RKO (cell line): ENCODE measurements at places on chromosomes 3 and 15.

- no peak for DNase-seq
These were observed 31.2 kb upstream of the ALDH1L1 start for GRCh38 chr3:126211569-126211968.

DNA sequence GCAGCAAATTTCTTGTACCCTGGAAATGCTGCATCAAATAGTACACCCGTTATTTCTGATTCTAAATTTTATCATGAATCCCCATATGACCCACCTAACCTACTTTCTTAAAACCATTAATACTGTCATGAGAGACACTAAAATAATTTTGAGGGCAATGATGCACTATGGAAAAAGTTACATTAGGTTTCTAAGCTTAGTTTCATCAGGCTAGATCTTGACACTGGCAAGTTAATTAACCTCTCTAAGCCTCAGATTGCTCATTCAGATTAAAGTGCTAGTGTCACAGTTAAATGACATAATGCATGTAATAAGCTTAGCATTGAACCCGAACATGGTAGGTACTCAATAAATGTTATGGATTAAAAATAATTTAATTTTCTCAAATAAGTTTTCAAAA lies 8.2 kb downstream of the GOLIM4 start:
- DNase-seq: no peak

GRCh38 chr3:144499001-144499930 lies 527.6 kb downstream of the DIPK2A start:
- DNase-seq: peak; percentile 8

GRCh38 chr15:99092554-99093172 lies 12.2 kb upstream of the SYNM start:
- DNase-seq: no peak

DNA sequence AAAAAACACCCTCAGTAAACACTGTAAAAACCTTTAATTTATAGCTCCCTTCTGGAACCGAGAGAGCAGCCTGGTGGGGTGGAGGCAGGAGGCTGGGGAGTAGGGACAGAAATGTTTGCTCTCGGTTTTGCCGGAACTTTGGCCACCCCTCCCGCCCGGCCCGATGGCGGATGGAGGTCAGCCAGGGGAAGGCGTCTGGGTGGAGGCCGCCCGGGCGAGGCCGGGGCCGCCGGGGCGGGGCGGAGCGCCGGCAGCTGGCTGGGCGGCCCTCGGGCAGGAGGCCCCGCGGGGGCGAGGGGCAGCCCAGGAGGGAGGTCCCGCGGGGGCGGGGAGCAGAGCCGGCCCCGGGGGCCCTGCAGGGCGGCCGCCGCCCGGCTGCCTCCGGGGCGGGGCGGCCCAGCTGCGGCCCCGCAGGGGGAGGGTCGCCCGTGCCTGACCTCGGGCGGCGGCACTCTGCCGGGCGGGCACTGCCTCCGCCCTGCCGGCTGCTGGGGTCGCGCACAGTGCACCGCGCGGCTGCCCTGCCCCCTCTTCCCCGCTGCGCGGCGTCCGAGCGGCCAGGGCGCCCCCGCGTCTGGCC lies 829 bp upstream of the SKIL start:
- DNase-seq: peak; percentile 70

DNA sequence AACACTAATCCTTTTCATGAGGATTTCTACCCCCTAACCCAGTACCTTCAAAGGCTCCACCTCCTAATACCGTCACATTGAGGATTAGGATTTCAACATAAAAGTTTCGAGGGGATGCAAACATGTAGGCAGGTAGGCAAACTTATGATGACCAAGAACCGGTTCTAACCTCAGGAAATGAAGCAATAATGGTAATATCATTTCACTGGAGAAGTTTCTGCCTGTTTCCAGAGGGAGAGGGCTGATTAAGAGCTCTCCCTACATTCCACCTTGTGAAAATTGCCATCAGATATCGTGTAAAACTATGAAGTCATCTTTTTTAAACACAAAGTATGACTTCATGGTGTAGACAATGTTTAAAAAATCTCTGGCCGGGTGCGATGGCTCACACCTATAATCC lies 31.6 kb downstream of the NKIRAS1 start:
- no peak for DNase-seq

GRCh38 chr3:44045476-44046275 lies 196.0 kb upstream of the TOPAZ1 start:
- DNase-seq: no peak

- peak; percentile 27 for DNase-seq
These were observed 28.3 kb downstream of the EHHADH start for GRCh38 chr3:185225523-185225922.

DNA sequence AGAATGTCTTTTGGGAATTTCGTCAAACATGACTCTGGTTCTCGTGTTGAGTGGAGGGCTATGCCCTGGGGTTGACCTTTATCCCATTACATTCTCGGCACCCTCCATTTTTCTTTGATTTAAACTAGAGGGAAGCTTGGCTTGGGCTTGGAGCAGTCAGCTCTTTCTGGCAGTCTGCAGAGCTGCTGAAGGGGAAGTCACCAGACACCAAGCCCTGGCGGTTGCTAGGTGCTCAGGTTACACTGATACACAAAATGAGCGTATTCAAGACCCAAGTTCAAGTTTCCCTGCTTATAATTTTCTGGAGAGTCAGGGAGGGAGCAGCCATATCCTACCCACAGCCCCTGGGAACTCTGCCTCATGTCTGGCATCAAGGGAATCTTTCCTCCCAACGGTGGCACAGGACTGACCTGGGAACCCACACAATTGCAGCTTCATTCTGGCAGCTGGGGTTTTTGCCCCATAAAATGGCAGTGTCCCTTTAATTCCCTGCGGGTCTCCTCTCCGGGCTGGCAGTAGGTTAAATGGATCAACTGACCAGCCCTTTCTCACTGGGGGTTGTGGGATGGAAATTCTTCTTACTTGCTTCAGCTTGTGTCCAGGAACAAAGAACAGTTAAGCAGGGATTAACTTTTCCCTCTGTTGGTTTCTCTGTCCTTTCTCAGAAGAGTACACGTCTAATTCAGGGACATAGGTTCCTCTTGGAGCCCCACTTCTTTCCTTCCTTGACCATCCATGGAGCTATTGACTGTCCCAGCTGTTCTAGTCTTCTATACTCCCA lies 110.0 kb upstream of the DLG1 start:
- DNase-seq: no peak

DNA sequence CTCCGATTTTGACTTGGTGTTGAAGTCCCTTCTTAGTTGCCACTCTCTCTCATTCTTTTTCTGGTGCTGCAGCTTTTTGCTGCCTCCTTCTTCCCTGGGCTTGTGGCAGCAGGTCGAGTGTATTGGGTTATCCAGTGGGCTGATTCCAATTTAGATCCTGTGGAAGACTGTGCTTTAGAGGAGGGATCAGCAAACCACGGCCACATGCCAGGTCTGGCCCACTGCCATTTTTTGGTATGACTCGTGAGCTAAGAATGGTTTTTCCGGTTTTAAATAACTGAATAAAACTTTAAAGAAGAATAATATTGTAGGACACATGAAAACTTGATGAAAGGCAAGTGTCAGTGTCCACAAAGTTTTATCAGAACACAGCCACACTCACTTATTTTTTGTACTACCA lies 330.5 kb downstream of the ROBO2 start:
- DNase-seq: no peak

GRCh38 chr3:9416139-9416780 lies 18.8 kb downstream of the SETD5 start:
- no peak for DNase-seq

DNA sequence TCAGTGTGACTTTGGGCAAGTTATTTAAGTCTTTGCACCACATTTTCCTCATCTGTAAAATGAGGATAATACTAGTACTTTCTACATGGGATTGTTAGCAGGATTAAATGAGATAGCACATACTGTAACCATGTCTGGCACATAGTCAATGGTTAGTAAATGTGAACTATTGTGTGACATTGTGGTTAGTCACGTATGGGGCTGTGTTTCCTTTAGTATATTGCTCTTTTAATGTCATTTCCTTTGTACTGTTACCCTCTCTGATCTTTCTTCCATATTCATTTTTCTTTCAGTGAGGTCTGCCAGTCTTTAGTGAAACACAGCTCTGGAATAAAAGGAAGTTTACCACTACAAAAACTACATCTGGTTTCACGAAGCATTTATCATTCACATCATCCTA lies 21.4 kb downstream of the OPA1 start:
- no peak for DNase-seq

- DNase-seq: no peak
These were observed 18.7 kb upstream of the HES1 start for GRCh38 chr3:194117104-194117845.

- no peak for DNase-seq
These were observed 34.8 kb downstream of the ATG7 start for GRCh38 chr3:11306817-11307589.

DNA sequence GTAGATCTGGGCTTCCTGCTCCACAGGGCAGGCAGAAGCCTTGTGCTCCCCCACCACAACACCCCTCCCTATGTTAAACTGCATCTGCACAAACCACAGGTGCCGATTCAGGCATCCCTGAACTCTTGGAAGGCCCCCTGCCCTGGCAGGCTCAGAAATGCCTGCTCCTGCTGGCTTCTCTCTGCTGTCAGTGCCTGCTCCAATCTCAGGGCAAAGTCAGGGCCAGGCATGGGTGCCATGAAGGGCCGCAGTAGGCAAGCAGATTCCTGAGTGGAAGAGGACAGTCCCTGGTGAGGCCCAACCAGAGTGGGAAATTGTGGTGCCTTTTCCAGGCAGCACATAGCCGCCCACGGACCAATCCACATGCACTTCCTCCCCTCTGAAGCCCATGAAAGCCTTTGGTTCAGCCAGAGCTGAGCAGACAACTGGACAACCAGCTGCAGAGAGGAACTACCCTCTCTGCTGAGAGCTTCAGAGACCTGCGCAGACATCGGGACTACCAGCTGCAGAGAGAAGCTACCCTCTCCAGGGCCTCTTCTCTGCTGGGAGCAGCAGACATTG lies 13.6 kb downstream of the PRR20G start:
- DNase-seq: no peak

DNA sequence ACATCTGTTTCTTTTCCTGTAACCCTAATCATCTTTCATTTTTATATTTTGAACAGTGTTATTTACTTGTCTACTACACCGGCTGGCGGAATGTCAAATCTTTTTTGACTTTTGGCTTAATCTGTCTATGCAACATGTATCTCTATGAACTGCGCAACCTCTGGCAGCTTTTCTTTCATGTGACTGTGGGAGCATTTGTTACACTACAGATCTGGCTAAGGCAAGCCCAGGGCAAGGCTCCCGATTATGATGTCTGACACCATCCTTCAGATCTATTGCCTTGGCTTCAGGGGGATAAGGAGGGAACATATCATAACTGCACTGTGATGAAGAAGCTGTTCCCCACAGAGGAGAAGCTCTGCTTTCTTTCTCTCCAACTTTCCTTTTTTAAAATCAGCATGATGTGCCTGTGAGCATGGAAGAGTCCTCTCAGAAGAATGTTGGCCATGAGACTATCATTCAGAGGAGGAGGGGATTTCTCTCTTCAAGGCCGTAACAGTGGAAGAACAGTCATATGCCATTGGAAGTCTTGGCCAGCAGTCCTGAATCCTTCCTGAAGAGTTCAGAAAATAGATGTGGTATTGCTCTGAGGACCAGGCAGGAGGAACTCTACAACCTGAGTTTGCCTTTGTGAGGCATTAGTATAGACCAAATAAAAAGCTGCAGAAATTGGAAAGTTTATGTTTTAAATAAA lies 69.9 kb downstream of the SEC22A start:
- no peak for DNase-seq

DNA sequence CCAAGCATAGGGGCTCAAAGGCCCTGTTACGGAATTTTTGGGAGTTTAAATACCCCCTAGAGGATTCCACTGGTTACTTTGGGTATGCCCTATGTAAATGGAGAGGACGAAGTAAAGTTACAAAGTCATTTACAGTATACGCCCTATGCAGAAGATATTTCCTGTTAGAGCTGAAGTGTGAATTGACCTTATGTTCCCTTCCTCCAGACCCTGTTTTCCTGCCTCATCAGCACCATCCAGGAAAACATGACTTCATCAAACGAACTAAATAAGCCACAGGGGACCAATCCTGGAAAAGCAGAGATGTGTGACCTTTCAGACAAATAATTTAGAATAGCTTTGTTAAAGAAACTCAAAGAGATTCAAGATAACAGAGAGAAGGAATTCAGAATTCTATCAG lies 177.4 kb downstream of the SQOR start:
- DNase-seq: no peak

DNA sequence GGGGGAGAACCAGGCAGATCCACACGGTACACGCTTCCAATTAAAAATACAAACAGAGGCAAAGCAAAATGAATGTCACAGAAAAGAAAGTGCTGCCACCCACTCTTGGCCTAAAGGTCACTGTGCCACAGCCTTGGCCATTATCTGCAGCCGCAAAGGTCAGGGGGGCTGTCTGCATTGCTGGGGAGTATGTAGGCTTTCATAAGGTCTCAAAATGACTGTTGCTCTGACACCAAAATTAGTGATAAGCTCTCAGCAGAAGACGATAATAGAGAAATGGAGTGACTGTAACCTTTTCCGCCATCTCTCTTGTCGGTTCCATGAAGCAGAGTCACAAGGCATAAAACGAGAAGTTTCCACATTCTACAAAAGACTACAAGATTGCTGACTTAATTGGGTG lies 374.2 kb upstream of the ICE2 start:
- no peak for DNase-seq

- DNase-seq: peak; percentile 24
These were observed 121.1 kb upstream of the NANOGP8 start for GRCh38 chr15:35206060-35206675.
